ENCODE measurements at places on chromosomes 13 and 19.

- DNase-seq: no peak
Measured at GRCh38 chr13:31818236-31818635, 78.9 kb downstream of the RXFP2 start.

- peak; percentile 33 for DNase-seq
Measured at GRCh38 chr13:39016787-39017186, 21.1 kb downstream of the PROSER1 start.

DNA sequence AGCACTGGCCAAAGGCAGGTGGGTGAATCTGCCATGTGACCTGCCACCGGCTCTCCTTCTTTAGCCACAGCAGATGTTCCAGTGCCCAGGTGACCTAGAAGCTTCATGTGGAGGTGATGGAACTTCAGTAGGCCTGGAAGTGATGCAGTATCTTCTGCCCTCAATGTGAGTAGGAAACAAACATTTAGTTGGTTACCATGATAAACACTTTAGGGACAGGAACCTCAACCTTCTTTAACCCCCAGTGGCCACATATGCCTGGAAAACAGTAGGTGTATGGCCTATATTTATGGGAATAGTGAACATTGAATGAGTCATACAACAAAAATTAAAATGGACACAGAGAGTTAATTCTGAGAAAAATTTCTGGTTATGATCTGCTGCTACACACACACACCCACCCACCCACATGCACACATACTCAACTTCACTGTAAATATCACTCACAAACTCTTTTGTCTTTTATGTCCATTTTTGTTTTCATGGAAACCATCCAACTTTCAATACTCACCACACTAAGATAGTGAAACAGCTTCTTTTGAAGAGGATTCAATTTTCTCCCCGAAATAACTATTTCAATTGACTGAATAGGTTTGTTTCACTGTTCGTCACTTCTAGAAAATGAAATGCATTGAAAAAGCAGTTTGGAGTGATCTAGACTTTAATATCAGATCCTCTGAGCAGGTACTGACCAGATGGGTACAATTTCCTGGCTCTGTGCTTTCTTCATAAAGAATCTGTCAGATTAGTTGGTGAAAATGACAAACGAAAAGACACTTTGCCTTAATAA is 97.3 kb downstream of the STARD13 start:
- DNase-seq: no peak

DNA sequence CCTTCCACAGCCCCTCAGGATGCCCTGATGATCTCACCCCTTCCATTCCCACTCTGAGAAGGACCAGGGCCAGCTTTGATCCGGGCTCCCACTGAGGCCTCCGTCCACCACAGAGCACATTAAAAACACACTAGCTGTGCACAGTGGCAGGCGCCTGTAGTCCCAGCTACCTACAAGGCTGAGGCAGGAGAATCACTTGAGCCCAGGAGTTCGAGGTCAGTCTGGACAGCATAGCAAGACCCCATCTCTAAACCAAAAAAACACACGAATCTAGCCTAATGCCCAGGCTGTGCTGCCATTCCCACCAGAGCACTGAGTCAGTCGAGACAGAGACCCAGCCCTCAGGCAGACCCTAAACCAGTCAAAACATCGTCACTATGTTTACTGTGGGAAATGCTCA is 14.1 kb downstream of the RFX1 start:
- DNase-seq: no peak

GRCh38 chr13:111129465-111130115 is 14.5 kb downstream of the ARHGEF7 start:
- DNase-seq: no peak

DNA sequence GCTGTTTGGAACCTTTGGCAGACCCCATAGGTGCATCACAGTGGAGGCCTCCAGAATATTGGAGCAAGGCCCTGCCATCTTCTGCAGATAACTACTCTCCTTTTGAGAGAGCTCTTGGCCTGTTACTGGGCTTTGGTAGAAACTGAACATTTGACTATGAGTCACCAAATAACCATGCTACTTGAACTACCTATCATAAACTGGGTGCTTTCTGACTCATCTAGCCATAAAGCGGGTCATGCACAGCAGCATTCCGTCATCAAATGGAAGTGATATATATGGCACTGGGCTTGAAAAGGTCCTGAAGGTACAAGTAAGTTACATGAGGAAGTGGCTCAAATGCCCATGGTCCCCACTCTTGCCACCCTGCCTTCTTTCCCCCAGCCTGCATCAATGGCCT is 782.5 kb upstream of the SLITRK6 start:
- DNase-seq: no peak

- DNase-seq: peak; percentile 78
Measured at GRCh38 chr19:44757735-44758505, 9.4 kb downstream of the BCL3 start.

- no peak for DNase-seq
Measured at GRCh38 chr13:79314652-79315051, 91.4 kb downstream of the RBM26 start.

DNA sequence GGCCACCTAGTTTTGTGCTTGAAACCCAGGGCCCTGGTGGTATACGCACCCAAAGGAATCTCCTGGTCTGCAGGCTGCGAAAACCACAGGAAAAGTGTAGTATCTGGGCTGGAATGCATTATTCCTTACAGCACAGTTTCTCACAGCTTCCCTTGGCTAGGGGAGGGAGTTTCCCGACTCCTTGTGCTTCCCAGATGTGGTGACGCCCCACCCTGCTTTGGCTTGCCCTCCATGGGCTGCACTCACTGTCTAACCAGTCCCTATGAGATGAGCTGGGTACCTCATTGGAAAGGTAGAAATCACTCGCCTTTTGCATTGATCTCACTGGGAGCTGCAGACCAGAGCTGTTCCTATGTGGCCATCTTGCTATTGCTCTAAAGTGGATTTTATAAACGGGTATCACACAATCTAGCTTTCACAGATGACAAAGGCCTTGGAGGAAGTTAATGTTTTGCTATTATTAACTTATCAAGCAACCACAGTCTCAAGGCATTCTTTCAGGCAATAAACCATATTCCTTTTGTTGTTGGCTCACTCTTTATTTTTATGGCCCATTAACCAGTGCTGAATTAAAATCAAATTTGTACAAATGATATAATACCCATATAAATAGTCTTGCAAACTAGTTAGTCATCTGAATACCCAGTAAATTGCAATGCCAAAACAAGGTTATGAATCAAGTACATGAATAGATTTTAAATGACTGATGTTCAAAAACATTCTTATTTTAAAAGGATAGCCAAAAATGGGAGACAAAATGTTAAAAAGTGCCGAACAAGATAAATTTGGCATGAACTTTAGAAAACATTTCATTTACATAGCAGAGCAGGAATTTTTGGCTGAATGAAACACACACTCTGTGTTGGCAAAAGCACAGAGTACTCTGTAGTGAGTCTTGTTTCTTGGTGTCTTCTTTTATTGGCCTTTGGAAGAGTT is 475.4 kb upstream of the ARGLU1 start:
- peak; percentile 37 for DNase-seq

- no peak for DNase-seq
Measured at GRCh38 chr13:41639955-41640780, 182.8 kb downstream of the RGCC start.

- DNase-seq: no peak
Measured at GRCh38 chr13:85509512-85509911, 289.7 kb downstream of the SLITRK6 start.

GRCh38 chr19:55688422-55689218 is 13.6 kb downstream of the EPN1 start:
- DNase-seq: peak; percentile 90

- DNase-seq: no peak
Measured at GRCh38 chr19:17214508-17215126, 540 bp upstream of the USE1 start.

DNA sequence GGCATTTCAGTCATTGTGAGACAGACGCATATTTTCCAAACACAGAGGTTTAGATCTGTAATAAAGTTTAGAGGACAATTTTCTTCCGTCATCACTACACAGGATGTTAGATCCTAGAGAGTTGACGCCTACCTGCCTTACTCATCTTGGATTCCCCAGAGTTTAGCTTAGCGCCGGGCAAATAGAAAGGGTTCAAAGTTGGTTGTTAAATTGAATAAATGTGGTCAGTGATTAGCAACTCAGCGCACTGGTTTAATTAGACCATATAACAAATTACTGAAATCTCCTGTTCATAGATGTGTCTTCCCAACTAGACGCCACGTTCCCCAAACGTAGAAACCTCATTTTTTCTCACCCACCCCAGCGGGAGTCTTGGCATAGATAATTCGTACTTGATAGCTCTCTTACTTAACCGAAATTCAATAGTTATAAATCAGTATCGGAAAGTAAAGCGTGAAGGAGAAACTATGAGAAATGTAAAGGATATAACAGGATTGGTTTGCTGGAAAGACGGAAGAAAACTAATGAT is 726 bp upstream of the UFM1 start:
- DNase-seq: peak; percentile 17

DNA sequence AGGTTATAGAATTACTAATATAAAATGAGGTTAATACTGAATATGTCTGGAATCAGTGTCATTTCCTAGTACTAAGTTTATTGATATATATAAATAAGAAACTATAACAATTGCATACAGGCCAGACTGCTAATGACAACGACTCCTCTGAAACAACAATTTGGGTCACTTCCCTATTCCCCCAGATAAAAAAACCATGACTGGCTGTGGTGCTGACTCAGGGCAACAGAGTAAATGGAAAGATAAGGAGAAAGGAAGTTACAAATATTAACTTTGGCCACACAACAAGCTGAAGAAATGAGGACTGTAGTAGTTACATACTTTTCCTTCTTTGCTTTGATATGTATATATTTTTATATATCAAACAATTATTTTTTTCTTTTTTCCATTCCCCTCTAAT is 263.7 kb upstream of the PCDH9 start:
- no peak for DNase-seq

DNA sequence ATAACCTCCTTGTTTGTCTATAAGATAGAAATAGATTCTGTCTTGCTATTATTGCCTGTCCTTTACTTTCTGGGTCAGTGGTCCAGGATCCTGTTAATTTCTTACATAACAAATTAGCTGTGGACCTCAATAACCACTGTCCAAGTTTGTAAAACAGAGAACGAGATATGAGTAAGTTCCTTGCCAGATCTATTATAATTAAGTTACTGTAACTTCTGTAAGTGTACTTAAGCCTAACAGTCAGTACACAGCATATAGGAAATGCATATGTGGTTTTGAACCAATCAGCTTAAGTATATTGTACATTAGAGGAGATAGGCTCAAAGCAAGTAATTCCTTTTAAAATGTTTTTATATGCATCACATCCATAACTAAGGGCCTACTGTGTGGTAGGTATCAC is 34.9 kb downstream of the HTR2A start:
- no peak for DNase-seq

DNA sequence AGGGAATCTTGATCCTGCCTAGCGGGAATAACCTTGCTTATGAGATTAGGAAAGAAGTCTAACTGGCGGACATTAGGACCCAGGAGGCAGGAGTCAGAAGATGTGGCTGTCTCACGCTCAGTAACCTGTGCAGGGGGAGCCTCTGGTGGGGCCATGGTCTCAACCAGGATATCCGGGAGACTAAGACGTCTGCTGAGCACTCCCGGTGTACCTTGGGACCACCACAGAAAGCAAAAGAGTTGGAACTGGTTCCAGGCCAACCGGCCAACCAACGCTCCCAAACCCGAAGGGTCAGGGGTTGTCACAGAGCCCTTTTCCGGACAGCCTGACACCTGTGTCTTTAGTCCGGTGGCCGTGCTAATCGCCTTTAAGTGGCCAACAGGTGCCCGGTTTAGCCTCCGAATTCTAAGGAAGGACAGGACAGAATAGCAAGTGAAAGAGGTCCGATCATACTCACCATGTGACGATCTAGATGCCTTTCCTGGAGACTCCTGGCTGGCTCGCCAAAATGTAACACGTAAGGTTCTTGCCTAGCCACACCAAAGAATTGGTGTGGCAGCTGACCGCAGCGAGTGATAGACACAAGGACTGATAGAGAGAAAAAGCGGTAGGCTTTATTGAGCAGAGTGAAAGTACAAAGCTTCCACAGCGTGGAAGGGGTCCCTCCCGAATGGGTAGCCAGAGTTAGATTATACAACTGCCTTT is 103.9 kb upstream of the DIAPH3 start:
- DNase-seq: peak; percentile 54

GRCh38 chr13:79171141-79172061 is 234.7 kb downstream of the RBM26 start:
- no peak for DNase-seq

DNA sequence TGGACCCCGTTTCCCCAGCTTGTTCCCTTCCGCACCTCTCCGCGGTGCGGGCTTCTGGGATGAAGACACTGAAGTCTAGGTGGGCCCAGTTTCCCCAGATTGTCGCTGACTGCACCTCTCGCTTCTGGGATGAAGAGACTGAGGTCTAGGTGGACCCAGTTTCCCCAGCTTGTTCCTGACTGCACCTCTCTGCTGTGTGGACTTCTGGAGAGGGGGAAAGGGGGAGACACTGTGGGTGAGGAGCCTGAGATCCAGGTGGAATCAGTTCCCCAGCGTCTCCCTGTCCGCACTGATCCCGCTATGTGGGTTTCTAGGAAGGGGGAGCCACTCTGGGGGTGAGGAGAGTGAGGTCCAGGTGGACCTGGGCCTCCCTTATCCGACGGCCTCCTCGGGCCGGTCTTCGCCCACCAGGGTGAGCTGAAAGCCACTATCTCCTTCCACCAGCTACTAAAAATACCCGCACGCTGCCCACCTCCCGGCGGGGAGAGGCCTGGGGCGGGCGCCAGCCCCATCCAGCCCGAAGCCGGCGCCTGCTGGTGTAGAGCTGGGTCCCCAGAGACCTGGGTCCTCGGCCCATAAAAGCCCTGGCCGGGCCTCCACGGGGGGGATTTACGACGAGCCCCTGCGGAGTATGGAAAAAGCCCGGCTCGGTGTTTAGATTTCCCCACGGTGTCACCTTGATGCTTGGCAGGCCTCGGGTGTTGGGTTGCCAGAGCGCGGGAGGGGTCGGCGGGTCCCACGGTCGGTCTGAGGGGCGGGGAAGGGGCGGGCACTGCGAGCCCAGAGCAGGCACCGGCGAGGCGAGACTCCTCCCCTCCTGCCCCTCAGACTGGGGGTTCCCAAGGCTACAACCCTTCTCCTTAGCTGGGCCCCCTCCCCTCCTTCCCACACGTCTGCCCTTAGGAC is 10.6 kb downstream of the FUT6 start:
- no peak for DNase-seq

DNA sequence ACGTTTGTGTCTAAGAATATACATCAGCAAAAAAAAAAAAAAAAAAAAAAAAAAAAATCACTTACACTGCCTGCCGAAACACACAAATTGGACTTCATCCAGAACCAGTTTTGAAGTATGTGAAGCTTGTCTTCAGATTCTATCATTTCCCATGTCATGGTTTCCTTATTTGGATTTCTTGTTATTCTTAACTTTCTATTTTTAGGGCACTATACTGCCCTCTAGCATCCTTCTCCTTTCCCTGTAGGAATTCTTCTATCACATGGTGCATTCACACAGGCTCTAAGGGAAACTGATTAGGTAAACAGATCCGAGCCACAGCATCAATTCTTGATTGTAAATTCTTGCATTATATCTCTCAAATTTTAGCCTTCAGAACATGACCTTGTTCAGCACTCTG is 1507.5 kb downstream of the OLFM4 start:
- no peak for DNase-seq

- DNase-seq: no peak
Measured at GRCh38 chr13:36211567-36211966, 2.8 kb downstream of the SOHLH2 start.
